ENCODE measurements at places on chromosomes 2 and 18.
A peak's percentile ranks its signal among the peaks of the same experiment; 100 is the strongest.

- no peak for DNase-seq
Measured at GRCh38 chr2:85472261-85472660, 53.7 kb downstream of the SH2D6 start.

DNA sequence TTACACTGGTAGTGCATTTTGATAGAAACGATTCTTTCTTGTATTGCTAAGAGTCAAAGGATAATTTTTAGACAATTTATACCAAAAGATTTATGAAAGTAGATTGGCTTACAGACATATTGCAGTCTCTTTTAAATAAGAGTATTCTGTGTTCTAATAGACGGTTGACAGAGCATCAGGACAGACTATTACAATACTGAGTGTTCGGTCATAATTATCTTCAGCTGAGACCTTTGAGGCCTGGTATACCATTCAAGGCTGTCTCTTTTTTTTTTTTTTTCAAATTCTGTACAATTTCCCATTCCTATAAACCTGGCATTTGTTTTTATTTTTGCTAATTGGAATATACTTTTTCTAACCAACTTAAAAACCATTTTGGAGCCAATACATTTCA, 140.6 kb upstream of the NOSTRIN start:
- no peak for DNase-seq

DNA sequence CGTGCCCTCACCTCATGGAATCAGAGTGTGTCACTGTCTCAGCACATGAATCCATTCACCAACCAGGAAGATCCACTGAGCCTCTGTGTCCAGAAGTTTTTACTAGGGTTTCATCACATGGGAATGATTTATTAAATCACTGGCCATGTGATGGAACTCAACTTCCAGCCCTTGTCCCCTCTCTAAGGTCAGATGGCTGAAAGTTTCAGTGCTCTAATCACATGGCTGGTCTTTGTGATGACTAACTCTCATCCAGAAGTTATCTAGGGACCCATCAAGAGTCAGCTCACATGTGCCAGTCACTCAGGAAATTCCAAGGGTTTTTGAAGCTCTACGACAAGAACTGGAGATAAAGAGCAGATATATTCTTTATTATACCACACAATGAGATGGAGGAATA, 140.5 kb upstream of the GYPC start:
- DNase-seq, result no peak

GRCh38 chr2:62197925-62198633, 2.2 kb downstream of the B3GNT2 start:
- DNase-seq, result peak; percentile 60

GRCh38 chr2:216012133-216012829, 1.1 kb downstream of the MREG start:
- no peak for DNase-seq

DNA sequence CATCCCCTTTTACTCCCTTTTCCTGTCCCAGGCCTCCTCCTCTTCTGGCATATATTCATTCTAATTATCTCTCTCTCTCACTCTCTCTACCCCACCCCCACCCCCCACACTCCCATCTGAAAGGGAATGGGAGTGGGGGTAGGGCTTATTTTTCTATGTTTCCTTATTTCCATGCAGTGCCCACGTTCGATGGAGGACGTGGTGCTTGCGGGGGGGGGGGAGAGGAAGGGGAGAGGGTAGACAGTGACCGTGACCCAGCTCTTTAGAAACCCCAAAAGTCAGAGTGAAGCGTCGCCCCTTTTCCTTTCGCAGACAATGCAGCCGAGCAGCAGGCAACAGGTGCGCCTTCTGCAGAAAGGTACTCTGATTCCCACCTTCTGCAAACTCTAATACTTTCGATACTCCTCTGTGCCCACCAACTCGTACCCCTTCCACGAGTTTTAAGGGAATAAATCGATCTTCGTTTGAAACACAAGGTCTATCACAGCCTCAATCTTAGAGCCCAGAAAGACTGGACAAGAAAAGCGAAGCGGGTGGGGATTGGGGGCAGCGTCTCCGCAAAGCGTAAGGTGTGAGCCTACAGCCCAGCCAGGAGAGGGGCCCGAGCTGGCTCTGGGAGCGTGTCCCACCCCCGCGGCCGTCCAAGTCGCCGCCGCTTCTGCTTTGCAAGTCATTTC, 891 bp upstream of the NR4A2 start:
- peak; percentile 25 for DNase-seq

GRCh38 chr2:9099341-9099751, 95.9 kb upstream of the MBOAT2 start:
- DNase-seq, result no peak

DNA sequence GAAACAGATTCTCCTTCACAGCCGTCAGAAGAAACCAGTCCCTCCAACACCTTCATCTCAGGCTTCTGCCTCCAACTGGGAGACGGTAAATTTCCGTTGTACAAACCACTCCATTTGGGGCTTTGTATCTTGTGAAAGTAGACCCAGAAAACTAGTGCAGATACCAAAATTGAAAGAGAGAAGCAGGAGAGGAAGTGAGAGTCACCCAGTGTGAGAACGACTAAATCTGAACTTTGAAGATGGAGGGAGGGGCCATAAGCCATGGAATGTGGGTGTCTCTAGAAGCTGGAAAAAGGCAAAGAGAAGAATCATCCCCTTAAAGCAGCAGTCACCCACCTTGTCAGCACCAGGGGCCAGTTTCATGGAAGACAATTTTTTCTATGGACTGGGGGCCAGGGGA, 88.3 kb upstream of the LRATD1 start:
- peak; percentile 70 for DNase-seq

DNA sequence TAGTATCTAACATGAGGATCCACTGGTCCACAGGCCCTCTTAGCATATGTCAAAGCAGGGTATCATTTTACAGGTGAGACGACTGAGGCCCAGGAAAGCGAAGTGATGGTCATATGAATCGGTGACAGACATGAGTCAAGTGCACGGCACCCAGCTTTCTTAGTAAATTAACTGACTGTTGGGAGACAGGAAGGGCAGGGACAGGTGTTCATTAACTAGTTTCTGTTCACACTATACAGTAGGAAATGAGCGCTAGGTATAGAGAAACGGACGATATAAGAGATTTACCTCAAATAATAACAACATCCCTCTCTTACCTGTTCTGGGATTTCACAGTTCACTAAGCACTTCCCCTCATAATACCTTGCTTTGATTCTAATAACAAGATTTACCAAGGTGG, 1.7 kb upstream of the SMARCAL1 start:
- DNase-seq, result no peak

Data from MV-4-11 (cell line).